ENCODE measurements at places on chromosomes 3 and 15.
A peak's percentile ranks its signal among the peaks of the same experiment; 100 is the strongest.

DNA sequence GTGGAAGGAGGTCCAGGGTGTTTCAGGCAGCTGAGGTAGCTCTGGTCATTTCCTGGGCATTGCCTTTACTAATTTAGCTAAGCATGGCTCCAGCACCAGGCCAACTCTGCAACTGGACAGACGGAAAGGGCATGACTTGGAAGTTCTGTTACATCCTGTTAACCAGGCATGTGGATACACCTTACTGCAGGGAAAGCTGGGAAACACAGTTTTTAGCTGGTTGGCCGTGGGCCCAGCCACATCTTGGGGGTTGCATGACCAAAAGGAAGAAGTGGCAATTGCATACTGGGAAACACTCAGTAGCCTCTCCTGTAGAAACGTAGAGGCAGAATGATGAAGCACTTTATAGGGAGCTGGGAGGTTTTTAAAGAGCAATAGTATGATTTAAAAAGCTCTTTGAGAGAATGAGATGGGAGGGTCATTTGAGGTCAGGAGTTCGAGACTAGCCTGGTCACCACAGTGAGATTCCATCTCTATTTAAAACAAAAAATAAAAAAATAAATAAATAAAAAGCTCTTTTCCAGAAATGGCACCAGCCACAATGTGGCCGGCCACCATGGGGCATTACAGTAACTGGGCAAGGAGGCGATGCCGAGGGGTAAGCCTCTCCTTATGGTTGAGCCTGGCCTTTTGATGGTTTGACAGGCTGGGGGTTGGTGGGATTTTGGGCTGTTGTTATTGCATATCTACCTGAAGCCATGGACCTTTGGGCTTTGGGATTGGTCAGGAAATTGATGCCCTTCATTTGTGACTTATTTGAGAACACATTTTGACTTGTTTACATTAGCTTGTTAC, 28.6 kb downstream of the TRAK1 start:
- no peak for DNase-seq

DNA sequence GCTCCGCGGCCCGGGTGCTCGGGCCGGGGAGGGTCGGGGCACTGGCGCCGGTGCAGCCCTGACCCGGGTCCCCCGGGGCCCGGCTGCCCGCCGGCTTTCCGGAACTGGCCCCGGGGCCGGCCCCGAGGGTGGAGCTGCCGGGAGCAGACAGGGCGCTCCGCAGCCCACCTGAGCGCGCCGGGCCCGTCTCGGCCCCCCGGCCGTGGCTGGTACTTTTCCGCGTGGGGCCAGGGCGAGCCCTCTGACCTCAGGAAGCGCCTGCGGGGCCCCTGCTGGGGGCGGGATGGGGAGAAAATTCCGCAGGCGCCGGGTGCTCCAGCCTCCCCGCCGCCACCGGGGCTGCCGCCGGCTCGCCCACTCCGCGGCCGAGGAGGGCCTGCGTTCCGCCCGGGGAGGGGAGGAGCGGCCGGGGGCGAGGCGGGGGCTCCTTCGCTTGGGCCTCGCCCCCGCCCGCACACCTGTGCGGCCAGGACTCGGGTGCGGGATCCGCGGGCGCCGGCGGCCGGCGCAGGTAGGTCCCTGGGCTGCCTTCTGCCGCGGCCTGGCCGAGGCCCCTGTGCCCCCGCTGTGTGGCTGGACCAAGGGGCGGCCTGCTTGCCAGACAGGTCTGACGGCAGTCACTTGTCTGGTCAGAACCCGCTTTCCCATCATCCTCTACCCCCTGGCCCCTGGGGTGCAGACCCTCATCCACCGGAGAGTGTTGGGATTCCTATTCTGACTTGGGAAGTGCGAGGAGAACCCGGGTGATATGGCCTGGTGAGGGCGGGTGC, 3.5 kb downstream of the FURIN start:
- no peak for DNase-seq

GRCh38 chr3:134323966-134324962, 50.0 kb downstream of the AMOTL2 start:
- no peak for DNase-seq

DNA sequence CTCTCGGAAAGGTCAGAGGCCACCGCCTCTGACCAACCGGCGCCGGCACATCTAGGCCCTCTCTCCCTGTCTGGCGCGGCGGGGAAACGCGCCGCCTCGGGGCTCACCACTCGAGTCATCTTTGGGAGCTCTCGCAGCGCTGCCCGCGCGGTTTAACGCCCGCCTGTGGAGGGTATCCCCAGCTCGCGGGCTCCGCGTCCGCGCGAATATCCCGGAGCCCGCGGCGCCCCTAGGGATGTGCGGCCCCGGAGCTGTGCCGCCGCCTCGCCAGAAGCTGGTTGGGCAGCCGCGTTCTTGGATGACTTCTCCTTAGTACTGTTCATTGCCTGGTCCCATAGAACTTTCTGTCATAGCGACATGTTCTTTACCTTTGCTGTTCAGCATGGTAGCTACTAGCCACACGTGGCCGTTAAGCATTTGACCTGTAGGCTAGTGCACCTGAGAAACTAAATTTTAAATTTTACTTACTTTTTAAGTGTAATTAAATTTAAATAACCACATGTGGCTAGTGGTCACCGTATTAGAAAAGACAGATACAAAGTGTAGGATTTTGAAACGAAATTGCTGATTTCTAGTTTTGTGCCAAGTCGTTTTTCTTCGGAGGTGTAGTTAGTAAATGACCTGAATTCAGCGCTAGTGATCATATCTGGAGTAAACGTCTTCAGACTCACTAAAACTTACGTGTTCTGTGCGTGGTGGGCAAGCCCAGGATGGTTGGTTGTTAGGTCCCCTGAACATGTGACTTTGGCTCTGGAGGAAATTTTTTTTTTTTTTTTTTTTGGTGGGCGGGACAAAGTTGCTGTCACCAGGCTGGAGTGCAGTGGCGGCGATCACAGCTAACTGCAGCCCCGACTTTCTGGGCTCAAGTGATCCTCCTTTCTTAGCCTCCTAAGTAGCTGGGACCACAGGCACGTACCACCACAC, 835 bp downstream of the ARIH2 start:
- DNase-seq, result peak; percentile 35

GRCh38 chr3:56323986-56324420, 144.3 kb downstream of the ERC2 start:
- peak; percentile 78 for DNase-seq

DNA sequence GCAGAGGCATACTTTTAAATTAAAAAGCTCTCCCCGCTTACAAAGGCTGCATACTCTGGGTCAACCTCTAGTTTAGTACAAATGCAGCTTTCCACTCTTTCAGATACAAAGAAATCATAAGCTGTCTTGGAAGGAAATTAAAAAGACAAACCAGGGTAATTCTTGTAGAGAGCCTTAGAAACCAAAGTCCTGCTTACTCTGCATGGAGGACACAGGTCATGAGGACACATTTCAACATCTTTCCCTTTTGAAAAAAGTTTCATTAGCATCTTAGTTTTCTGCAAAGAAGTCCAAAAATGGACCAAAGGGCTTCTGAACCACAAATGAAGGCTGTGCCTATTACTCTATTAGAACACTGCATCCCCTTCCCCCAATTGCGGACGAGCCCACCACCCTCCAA, 50.5 kb upstream of the WNT5A start:
- DNase-seq, result no peak

GRCh38 chr3:64152086-64152485, 73.2 kb downstream of the PRICKLE2 start:
- DNase-seq, result peak; percentile 95

- no peak for DNase-seq
Observed at GRCh38 chr3:59263152-59263551, 213.3 kb upstream of the CFAP20DC start.

DNA sequence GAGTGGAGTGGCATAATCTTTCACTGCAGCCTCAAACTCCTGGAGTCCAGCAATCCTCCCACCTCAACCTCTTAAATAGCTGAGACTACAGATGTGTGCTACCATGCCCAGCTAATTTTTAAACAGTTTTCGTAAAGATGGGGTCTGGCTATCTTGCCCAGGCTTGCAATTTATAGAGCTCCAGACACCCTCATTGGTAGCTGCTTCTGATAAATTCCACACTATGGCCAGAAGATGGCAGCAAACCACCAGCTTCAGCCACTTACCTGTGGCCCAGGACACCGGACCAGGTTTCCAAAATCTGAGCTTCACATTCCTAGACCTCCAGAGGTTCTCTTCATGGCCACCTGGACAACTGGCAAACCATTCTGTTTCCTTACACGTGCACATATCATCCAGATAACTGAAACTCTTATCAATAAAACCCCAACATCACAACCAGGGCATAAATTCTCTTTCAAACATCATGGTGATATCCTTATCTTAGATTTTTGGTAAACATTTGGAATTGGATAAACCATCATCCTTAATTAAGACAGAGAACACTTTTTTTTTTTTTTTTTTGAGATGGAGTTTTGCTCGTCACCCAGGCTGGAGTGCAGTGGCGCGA, 28.9 kb downstream of the FBXW12 start:
- peak; percentile 36 for DNase-seq

DNA sequence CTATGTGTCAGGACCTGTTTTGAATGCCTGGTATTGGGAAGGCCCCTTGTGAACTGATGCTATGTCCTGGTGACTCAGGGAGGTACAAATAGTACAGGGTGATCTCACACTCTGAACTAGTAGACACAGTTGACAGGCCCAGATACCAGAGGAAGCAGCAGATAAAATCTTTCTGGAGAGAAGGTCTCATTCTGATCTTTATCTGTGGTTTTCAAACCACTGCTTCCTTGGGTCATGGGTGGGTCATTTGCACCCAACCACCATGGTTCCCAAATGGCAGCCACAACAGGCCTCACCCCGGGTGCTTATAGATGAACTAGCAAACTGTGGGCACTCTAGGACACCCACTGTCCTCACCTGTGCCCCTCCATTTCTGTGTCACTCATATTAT, 43.4 kb downstream of the PXYLP1 start:
- peak; percentile 83 for DNase-seq

GRCh38 chr3:102176333-102177050, 258.3 kb upstream of the ZPLD1 start:
- DNase-seq, result no peak

- peak; percentile 64 for DNase-seq
Observed at GRCh38 chr15:77659350-77660321, 26.9 kb upstream of the LINGO1 start.

GRCh38 chr3:15204005-15204404, 2.0 kb upstream of the CAPN7 start:
- DNase-seq, result peak; percentile 34

DNA sequence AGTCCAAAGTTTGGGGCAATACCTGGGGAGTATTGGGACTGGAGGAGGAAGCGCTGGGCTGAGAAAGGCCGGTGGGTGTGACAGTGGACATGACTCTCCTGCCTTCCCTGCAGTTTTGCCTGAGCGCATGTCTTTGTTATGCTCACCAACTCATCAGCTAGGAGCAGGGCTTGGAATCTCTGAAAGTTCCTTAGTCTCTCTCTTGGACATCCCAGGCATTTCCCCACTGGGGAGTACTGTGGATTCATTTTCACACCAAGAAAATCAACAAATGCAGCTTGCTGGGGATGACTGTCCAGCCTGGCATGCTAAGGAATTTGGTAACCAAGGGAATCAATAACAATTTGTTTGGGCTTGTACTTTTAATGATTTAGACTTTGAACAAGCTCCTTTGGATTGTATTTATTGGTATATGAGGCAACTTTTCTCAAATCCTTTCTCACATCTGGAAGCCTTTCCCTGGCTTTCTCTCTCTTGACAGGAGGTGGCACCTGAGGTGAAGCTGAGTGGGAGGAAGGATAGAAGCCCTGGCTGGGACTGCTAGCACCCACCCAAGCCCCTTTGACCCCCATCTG, 48.5 kb upstream of the CHST2 start:
- peak; percentile 80 for DNase-seq

DNA sequence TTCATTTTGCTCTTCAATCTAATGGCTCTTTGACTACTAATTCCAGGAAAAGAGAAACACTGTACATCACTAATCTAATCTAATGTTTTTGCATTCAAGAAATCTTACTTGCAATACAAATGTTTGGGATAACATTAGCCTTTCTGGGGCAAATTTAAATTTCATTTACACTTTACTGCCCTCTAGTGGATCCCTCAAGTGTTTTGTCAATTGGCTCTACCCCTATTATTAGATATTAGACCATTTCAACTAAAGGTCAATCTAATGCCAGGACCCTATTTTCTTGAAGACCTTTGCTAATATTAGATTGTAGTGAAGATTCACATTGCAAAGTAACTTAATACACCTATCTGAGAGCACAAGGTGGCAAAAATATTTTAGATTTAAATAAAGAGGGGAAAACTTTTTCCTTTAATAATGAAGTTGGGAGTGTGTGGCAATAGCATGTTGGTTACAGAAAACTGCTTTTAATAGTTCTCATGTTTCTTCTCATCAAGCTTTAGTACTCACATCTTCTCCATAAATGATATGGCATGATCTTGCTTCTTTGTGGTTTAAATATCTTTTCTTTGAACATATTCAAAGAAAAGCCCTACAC, 5.0 kb downstream of the C2CD4A start:
- peak; percentile 56 for DNase-seq

GRCh38 chr15:68578980-68579935, at the start of gene CORO2B:
Gene CORO2B, plus strand, starts transcription at chr15:68578993. Its CDS starts 270 bp downstream, at chr15:68579263.
- peak; percentile 18 for DNase-seq

GRCh38 chr3:57784089-57784735, 28.1 kb downstream of the SLMAP start:
- no peak for DNase-seq

GRCh38 chr3:42027571-42027970, 63.6 kb upstream of the TRAK1 start:
- no peak for DNase-seq

GRCh38 chr3:182802413-182803390, 9.4 kb downstream of the ATP11B start:
- no peak for DNase-seq

GRCh38 chr15:88843334-88843733, 40.1 kb downstream of the ACAN start:
- DNase-seq, result no peak

GRCh38 chr3:149783576-149783975, 8.8 kb downstream of the ANKUB1 start:
- peak; percentile 80 for DNase-seq

DNA sequence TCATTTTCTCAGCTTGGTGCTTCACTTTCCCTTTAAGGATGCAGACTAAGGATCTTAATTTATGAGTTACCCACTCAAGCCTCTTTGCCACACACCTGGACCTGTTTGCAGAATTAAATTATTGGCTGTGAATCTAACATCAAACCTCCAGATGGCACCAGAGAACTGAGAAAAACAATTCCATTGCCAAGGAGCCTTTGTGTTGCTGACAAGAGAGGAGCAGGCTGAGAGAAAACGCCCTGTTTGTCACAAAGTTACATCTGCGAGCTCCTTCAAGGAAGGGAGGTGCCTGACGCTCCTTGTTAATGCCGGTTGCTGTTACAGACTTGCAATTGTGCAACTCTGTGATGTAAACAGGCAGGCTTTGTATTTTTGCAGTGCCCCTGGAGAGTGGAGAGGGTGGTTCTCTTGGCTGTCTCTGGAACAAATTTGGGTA, 36.3 kb upstream of the TMC3 start:
- DNase-seq, result peak; percentile 72

GRCh38 chr3:139355891-139356290, 12.1 kb downstream of the MRPS22 start:
- DNase-seq, result no peak

DNA sequence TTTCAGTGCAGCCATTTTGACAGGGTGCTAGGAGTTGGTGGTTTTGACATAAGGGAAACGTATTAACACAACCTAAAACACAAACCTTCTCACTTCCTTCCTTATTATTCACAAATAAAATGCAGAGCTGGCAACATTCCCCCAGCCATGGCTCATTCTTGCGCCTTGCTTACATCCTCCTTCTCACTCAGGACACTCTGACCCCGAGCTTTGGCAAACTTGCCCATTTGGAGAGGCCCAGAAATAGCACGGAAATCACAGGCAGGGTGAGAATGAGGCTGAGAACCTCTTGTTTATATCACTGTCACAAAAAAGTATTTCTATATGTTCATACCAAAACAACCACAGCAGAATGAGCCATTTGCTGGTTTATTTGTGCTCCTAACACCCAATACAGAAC, 244.3 kb downstream of the NTRK3 start:
- DNase-seq, result no peak
